ENCODE measurements at places on chromosomes 2 and 18. TPM values are rescaled to one million over a fixed set of nuclear protein-coding genes. Genes with fewer than 3 reads are reported as not detected.

- DNase-seq = no peak
- peaks cover 6% of the 10 kb centered on the region for H3K36me3 ChIP-seq
- H3K27ac ChIP-seq = no peak overlapping the region
- peaks cover 4% of the 10 kb centered on the region for H3K27me3 ChIP-seq
- peaks cover 4% of the 10 kb centered on the region for H3K4me1 ChIP-seq
These were observed 45.0 kb upstream of the MCFD2 start for GRCh38 chr2:46960618-46961017.

Gene RGPD5
- 48.9 TPM for total RNA-seq

GRCh38 chr2:40401896-40402295 lies 50.0 kb downstream of the SLC8A1 start:
- no peak overlapping the region for H3K27ac ChIP-seq
- no peaks in the 10 kb centered on the region for H3K36me3 ChIP-seq
- H3K4me1 ChIP-seq = peaks cover 7% of the 10 kb centered on the region
- no peak for DNase-seq
- H3K27me3 ChIP-seq = no peaks in the 10 kb centered on the region
- no peak overlapping the region for H3K4me3 ChIP-seq

Gene ARL4C
- 17.9 TPM for total RNA-seq

Gene ANKRD30BL
- not detected for total RNA-seq

- H3K4me3 ChIP-seq = no peak overlapping the region
- no peak overlapping the region for H3K27ac ChIP-seq
- no peaks in the 10 kb centered on the region for H3K27me3 ChIP-seq
- no peak for DNase-seq
- H3K36me3 ChIP-seq = no peaks in the 10 kb centered on the region
These were observed 35.5 kb downstream of the DIS3L2 start for GRCh38 chr2:231996797-231997540.

- peak overlapping the region; percentile 91 for H3K27ac ChIP-seq
- H3K4me3 ChIP-seq = peak overlapping the region; percentile 93
- DNase-seq = peak; percentile 52
- peaks cover 16% of the 10 kb centered on the region for H3K36me3 ChIP-seq
- peaks cover 7% of the 10 kb centered on the region for H3K27me3 ChIP-seq
These were observed 766 bp downstream of the MFF start for GRCh38 chr2:227325839-227326195.

- DNase-seq = no peak
- H3K4me1 ChIP-seq = peaks cover 10% of the 10 kb centered on the region
- no peaks in the 10 kb centered on the region for H3K27me3 ChIP-seq
- H3K36me3 ChIP-seq = no peaks in the 10 kb centered on the region
- H3K27ac ChIP-seq = no peak overlapping the region
These were observed 403.1 kb upstream of the TRIB2 start for GRCh38 chr2:12313445-12314126.

- no peaks in the 10 kb centered on the region for H3K36me3 ChIP-seq
- no peaks in the 10 kb centered on the region for H3K27me3 ChIP-seq
- H3K4me1 ChIP-seq = no peaks in the 10 kb centered on the region
- DNase-seq = no peak
- no peak overlapping the region for H3K27ac ChIP-seq
These were observed 17.0 kb downstream of the TGFA start for GRCh38 chr2:70536517-70537055.

DNA sequence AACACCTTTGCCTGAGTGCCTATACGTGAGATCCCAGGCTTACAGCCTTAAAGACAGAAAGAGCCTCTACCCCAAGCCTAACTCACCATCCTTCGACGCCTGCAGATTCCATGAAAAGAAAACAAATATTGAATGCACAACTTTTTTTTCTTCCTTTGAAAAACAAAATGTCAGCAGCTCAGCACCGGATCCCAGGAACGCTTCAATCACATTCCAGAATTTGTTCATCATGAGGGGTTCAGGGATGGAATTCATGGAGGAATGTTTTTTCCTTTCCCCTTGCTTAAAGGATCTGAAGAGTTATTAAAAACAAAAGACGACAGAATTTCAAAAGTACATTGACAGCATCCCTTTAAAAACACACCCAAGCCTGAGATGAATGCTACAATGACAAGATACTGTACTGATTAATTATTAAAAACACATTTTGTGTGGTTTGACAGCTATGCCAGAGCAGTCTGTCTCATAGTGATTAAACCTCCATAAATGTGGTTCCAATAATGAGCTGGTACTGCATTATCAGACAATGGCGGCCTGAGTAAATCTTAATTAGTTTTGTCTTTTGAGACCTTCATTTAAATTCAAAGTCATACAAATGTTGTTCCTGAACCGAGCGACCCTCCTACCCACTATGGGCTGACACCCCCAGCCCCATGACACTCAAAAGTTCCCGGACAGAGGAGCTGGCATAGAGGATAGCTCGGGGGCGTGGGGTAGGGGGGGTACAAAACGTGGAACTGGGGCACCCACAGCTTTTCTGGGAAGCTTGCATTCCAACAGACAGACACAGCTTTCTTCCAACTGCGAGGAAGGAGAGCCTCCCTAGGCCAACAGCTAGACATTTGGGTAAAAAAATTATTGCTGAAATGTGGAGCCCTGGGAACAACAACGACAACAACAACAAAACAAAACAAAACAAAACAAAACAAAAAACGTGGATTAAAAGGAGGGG lies 227.5 kb downstream of the TTC32 start:
- no peaks in the 10 kb centered on the region for H3K36me3 ChIP-seq
- H3K27ac ChIP-seq = no peak overlapping the region
- peaks cover 2% of the 10 kb centered on the region for H3K27me3 ChIP-seq
- H3K4me3 ChIP-seq = no peak overlapping the region

- H3K4me1 ChIP-seq = no peaks in the 10 kb centered on the region
- H3K27me3 ChIP-seq = peaks cover 5% of the 10 kb centered on the region
- H3K27ac ChIP-seq = no peak overlapping the region
These were observed 17.6 kb downstream of the AFF3 start for GRCh38 chr2:100124761-100125160.

- H3K27ac ChIP-seq = no peak overlapping the region
- no peak for DNase-seq
- H3K36me3 ChIP-seq = no peaks in the 10 kb centered on the region
These were observed 47.1 kb upstream of the CCBE1 start for GRCh38 chr18:59744271-59744721.
